NCI-H1417 treated with DMSO at 0.1 percent for 48 hours (cell line): ENCODE measurements at places on chromosomes 4 and X.

GRCh38 chrX:134981910-134982309 lies 8.9 kb upstream of the SMIM10 start:
- DNase-seq, result no peak

DNA sequence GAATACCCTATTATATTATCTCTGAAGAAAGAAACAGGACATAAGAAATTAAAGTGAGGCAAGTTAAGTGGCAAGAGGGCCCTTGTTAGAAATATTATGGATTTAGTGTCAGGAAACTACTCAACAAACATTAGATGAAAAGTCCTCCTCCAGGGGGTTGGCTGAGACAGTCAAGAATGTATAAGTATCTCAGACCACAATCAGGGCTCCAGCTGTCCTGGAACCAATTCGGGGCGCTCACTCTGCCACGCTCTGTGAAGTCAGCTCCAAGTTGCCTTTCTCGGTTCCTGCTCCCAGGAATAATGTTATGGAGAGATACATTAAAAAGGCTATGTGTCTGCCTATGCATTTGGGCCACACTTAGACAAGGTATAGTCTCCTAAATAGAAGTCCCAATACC lies 73.3 kb downstream of the RASGEF1B start:
- DNase-seq, result no peak

DNA sequence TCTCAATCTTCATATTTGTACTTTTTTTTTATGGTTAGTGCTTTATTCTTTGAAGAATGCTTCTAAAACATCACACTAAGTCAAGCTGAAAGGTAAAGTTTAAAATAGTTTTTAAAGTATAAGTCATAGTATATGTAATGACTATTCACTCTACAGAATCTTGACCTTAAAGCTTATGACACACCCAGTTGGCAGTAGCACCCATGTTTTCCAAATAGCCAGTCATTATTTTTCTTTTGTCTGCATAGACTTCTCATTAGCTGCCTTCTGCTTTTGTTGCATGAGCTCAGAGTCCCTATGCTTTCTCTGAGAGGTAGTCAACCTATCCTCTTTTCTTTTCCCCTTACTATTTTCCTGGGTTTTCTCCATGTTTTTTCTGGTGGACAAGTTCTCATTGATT lies 231.5 kb downstream of the PCDH18 start:
- no peak for DNase-seq

GRCh38 chr4:80201252-80202151 lies 4.2 kb downstream of the PRDM8 start:
- DNase-seq, result no peak

DNA sequence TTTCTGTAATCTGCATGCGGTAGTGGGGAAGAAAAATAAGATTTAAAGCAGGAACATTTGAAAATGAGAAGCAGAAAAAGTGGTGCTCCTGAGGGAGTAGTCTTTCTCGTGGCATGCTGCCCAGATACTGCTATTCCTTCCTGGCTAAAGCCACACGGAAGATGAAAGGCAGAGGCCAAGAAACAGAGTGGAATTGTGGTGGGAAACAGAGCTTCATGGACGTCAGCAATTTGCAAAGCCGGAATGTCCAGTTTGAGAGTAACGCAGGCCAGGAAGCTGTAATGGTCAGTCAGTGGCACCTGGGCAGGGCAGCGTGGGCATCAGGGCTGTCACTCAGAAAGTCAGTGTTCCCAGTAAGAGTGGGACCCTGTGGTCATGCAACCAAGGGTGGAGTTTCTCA lies 63.7 kb upstream of the FMR1 start:
- no peak for DNase-seq

- no peak for DNase-seq
Observed at GRCh38 chr4:152607178-152607577, 71.3 kb upstream of the FBXW7 start.

DNA sequence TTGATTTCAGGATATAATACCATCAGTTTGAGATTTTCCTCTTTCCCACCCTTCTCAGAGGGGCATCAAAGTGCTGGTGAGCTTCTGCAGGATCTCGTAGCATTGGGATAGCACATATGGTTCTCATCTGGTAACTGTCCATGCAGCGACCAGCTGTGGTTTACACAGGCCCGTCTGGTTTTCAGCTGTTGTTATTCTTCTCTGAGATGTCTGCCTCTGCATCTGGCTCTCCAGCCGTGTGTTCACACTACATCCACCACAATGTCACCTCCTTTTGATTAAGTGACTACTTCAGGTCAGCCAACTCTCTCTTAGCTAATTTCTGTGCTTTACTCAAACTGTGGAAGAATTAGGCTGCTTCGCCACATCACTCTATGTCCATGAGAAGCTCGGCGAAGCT lies 676.7 kb upstream of the TENM3 start:
- no peak for DNase-seq

DNA sequence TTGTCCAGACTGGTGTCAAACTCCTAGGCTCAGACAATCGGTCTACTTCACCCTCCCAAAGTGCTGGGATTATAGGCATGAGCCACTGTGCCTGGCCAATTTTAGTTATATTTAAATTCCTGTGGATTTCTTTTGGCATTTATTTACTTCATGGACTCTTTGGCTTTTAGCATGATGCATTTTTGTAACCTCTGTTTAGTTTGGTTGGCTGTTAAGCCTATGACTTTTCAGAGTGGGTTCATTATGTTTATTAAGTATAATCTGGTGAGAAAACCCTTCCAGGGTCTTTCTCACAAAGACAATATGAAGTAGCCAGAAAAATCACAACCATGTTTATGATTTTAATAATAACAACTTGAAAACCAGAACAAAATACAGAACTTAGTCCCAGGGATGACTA lies 49.4 kb downstream of the USP38 start:
- no peak for DNase-seq

GRCh38 chrX:148523303-148524080 lies 23.1 kb downstream of the AFF2 start:
- DNase-seq, result no peak

DNA sequence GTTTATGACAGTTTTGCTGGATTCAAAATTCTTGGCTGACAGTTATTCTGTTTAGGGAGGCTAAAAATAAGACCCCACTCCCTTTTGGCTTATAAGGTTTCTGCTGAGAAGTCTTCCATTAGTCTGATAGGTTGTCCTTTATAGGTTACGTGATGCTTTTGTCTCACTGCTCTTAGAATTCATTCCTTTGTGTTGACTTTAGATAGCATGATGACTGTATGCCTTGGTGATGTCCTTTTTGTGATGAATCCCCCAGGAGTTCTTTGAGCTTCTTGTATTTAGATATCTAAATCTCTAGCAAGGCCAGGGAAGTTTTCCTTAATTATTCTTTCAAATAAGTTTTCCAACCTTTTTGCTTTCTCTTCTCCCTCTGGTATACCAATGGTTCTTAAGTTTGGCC lies 36.4 kb downstream of the DCLK2 start:
- no peak for DNase-seq

GRCh38 chr4:21830272-21830671 lies 118.3 kb downstream of the KCNIP4 start:
- no peak for DNase-seq

- no peak for DNase-seq
Observed at GRCh38 chr4:152606753-152607152, 70.9 kb upstream of the FBXW7 start.

- peak; percentile 36 for DNase-seq
Observed at GRCh38 chrX:70508296-70508911, 63.8 kb downstream of the DLG3 start.

- no peak for DNase-seq
Observed at GRCh38 chrX:120468071-120468470, 1.0 kb downstream of the LAMP2 start.

GRCh38 chrX:45824471-45824870 lies 623.8 kb upstream of the DIPK2B start:
- DNase-seq, result no peak

DNA sequence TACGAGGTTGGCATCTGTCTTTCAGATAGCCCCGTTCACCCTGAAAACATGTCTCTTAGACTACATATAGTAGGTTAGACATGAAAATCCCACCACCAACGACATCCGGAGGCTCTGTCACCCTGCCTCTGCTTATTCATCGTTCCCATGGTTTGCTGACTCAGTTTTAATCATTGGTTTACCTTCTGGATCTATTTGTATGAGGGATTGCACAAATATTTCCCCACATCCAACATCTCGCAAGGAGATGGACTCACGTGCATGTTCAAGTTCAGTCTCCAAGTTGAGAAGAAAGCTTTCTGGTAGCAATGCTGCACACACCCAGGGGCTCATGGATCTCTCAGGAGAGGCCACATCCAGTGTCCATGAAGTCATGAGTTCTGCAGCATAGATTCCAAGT lies 10.8 kb downstream of the CETN2 start:
- DNase-seq, result no peak

DNA sequence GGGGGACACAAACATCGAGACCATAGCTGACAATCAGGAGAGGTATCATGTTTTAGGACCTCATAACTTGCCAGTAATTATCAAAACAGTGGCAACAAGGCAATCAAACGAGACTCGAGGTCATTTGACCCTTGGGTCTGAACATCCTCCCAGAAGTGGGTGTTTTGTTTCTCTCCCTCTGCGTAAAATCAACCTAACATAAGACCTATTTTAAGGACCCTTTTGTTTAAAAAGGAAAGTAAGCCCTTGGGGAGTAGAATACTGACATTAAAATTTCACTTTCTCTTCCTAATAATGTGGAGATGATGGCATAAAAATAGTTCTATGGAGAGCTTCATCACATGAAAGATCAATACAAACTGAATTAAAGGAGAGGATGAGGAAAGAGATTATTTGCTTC lies 106.2 kb upstream of the PUDP start:
- DNase-seq, result no peak

DNA sequence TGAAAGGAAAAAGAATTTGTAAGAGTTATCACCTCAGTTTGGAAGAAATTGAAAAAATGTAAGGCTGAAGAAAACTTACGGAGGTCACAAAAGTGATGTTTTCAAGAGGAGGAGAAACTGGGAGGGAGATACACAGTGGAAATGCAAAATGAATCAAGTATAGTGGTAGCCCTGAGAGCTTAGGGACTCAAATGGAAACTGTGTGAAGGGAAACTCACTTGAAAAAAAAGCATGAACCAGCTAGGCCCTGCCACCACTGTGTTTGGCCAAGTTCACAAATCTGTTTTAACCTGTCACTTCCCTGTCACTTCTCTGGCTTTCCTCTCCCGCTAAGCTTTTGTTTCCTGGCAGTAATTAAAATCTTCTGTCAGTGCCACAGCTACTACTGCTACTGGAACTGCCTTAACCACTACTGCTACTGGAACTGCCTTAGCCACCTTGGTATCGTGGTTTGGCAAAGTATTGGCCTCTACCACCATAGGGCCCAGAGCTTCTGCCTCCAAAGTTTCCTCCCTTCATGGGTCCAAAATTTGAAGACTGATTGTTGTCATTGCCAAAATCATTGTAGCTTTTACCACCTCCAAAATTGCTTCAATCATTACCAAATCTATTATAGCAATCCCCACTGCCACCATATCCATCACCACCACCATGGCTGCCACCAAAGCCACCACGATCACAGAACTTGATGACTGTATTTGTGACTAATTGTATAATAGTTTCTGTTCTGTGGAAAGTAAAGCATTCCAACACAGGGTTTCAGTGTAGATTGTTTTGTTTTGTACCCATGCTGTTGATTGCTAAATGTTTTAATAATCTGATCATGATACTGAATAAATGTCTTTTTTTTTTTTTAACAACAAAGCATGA lies 41.5 kb downstream of the SMARCA5 start:
- DNase-seq, result no peak

GRCh38 chr4:75028196-75028854 lies 95.4 kb downstream of the PARM1 start:
- no peak for DNase-seq

- DNase-seq, result no peak
Observed at GRCh38 chrX:129760155-129760554, 19.6 kb upstream of the SASH3 start.

GRCh38 chrX:2502668-2503519 lies 2.1 kb upstream of the DHRSX start:
- no peak for DNase-seq

DNA sequence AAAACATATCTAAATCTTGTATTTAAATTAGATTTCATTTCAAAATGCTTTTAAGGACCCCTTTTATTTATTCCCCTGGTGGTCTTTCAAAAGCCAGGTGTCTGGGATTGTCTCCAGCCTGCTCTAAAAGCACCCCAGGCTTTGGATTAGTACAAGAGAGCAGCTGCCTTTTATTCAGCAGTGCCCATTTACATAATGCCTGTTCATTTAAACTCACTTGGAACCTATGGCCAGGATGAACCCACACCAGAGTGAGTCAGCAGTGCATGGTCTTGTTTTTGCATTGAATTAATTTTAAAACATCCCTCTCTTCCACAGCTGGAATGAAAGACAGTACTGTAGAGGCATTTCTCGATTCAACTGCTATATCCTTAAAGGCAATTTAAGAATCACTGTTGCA lies 64.1 kb upstream of the TENM3 start:
- no peak for DNase-seq

DNA sequence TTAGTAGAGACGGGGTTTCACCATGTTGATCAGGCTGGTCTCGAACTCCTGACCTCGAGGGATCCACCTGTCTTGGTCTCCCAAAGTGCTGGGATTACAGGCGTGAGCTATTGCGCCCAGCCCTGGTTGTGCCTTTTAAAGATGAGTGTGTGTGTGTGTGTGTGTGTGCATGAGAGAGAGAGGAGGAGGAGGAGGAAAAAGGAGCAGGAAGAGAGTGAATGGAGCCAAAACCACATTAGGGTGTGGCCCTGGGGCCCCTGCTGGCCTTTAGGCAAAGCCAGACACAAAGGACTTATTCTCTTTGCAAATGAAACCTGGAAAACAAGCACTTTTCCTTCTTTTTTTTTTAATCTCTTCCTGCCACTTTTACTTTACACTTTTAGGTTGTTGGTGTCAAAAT lies 48.2 kb upstream of the KLF3 start:
- DNase-seq, result no peak

DNA sequence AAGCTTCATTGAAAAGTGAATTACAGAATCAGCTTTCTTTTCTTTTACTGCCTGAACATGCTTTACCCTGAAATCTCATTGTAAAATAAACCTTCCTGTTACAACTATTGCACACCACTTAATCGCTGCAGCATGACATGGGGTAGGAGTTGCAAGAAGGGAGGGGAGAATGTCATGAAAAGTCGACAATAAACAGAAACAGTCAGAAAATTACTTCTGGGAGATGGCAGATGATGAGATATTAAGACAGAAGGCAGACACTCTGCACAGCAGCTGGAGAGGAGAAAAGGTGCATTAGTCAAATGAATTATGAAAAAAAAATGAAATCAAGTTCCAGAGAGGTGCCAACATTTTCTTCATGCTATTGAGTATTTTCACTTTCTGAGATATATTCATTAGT lies 287.7 kb downstream of the PCDH7 start:
- DNase-seq, result no peak

DNA sequence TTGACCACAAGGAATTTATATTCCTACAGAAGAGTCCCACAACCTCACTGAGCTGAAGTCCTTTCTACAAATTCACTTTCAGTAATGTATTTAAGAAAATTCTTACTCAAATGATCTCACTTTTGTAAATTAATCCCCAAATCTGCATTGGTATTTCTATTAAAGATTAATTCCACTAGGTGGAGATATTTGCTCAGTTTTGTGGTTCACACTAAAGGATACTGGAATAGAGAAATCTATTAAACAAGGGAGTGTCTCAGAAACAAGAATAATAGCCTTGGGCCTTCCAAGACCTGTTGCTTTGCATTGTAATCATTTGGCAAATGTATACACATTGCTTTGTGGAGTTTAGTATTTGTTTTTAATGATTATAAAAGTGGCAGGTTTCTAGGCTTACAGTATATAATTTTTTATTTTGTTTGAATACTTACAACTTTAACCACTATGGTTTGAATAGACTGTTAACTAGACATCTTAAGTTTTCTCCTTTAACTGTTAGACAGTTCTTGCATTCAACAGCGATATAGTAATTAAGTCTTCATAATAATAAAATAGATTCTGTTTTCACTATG lies 25.9 kb downstream of the CFAP299 start:
- DNase-seq, result no peak
